ENCODE measurements at places on chromosomes 5 and 9.

DNA sequence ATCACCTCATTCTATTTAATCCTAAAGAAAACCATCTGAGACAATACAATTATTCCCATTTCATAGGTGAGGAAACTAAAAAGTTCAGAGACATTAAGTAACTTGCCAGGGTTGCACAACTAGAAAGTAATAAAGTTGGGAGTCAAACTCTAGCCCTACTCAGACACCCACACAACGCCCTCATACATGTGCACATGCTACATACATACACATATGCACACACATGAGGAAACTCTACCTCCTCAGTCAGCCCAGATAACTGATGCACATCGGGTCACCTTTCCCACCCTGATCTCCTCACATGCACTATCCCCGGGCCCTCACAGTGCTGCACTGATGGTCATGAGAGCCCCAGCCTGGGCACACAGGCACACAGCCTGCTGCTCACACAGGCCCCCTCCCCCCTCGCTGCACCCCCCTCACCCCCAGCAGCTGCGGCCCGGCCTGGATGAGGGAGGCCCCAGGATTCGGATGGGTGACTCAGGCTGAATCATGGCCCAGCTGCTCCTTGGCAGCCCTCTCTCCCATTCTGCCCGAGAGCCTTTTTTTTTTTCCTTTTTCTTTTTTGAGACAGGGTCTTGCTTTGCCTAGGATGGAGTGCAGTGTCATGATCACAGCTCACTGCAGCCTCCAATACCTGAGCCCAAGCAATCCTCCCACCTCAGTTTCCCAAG lies 5.0 kb upstream of the GPRIN1 start:
- DNase-seq = no peak

DNA sequence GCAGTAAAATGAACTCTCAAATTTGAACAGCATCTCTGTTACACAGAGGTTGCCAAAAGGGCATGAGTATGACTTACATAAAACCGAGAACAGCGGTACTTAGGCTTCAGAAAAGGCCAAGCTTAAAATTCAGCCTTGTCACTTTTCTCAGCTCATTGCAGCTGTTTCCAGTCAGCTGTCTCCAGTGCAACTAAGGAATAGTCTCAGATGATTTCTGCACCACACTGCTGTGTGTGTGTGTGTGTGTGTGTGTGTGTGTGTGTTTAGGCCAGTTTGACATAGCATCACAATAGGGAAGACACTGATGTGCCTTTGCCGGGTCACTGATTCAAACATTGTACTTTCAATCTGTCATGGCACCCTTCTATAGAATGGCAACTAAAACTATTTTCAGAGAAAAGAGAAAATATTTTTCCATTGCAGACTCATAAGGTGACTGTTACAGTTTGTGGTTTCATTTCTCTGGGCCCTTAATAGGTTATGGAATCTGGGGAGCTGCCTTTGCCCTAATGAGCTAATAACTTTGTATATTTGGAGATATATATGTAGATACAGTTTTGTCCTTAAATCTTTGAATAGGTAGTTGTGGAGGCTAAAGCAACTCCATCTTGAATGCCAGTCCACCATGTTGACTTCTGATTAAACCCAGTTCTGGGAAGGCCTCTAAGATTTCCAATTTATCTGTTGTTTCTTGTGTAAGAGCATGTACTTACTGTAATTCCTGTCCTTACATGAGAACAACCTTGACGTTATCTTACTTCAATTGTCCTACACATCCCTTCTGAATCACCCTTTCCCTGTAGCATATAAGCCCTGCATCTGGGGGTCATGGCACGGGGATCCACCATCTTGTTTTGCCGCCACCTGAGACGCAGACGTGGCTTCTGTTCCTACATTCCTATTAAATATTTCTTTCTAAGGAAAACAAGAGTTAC lies 4.5 kb downstream of the LSM11 start:
- DNase-seq = no peak

GRCh38 chr5:85538362-85538761 lies 1079.4 kb upstream of the COX7C start:
- DNase-seq = no peak

- DNase-seq = no peak
Measured at GRCh38 chr9:97647996-97648395, 14.4 kb downstream of the NCBP1 start.

GRCh38 chr9:17628624-17629023 lies 49.8 kb downstream of the SH3GL2 start:
- DNase-seq = no peak

GRCh38 chr5:65876970-65877369 lies 49.4 kb upstream of the ERBIN start:
- DNase-seq = no peak

GRCh38 chr9:121888438-121888775 lies 204.7 kb downstream of the TTLL11 start:
- DNase-seq = no peak

- peak; percentile 28 for DNase-seq
Measured at GRCh38 chr9:137417161-137418021, 5.6 kb downstream of the EXD3 start.

DNA sequence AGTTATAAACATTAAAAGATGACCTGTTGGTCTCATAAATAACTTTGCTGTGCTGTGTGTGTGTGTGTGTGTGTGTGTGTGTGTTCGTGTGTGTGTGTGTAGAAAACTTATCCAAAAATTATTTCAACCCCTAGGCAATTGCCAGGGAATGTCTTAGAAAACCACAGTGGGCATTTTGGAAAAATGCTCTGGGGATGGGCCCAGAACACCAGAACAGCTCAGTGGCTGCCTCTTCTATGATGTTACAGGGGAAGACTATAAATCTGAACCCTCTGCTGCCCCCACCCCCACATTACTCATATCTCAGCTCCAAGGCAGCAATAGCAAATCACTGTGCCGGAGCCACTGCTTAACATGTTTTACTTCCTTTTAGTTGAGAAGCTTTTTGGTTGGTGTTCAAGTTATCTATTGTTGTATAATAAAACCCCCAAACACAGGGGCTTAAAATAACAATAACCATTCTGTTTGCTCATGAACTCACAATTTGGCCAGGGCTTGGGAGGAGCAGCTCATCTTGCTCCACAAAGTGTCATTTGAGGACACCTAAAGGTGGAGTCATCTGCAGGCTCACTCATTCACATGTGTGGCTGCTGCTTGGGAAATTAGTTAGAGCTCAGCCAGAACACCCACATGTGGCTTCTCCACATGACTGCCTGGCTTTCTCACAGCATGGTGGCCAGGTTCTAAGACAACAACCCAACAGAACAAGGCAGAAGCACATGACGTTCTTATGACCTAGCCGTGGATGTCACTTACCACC lies 40.4 kb downstream of the ACTBL2 start:
- DNase-seq = no peak
